SIG-M5 (cell line): ENCODE measurements at places on chromosomes 11 and 22.

DNA sequence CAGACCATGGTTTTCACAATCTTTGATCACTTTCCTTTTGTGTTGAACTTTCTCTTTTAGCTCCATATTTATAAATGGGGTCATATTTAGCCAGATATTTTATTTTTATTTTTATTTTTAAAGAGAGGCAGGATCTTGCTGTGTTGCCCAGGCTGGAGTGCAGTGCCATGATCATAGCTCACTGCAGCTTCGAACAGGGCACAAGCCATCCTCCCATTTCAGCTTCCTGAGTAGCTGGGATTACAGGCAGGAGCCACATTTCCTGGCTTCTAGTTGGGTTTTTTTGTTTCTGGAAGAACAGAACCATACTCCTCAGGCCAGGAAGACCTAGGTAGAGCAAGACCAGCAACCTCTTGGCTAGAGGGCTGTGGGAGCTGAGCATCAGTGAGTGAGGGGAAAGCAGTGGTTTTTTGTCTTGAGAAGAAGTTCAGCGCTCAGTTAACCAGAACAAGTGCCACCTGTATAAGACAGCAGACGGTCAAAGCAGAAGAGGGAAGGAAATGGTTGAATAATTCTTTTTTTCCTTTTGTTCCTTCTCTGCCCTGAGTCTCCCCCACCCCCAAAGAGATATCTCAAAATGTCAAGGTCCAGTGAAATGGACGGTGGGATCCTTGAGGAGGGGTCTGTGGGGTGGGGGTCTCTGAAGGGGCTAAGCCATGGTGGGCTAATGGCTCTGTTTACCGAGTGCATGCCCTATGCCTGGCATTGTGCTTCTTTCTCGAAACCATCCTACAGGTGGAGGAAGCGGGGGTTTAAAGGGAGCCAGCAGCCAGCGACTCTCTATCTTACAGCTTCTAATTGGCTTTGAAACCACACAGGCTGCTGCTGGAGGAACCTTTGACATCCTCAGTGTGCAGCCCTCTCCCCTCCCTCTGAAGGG is 63.0 kb downstream of the PTPRJ start:
- DNase-seq = no peak

DNA sequence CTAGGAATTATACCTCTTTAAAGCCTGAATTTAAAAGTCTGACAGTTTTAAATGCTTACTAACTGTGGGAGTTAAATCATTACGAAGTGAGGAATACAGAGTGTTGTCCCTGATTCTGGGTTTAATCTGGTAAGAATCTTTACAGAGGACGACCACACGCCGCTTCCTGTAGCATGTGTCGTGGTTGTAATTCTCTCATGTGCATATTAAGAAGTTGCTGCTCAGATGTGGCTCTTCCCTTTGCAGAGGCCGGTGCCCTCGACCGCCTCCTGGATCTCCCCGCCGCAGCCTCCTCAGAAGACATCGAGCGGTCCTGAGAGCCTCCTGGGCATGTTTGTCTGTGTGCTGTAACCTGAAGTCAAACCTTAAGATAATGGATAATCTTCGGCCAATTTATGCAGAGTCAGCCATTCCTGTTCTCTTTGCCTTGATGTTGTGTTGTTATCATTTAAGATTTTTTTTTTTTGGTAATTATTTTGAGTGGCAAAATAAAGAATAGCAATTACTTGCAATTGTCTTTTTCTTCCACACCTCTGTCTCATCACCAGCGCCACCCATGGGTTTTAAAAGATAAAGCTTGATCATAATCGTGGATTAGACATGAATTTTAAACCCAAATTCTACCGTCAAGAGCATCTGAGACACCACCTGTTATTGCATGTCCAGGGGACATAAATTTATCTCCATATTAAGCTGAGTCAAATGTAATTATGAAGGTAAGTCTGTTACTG is 6.5 kb downstream of the GAL start:
- DNase-seq = no peak

DNA sequence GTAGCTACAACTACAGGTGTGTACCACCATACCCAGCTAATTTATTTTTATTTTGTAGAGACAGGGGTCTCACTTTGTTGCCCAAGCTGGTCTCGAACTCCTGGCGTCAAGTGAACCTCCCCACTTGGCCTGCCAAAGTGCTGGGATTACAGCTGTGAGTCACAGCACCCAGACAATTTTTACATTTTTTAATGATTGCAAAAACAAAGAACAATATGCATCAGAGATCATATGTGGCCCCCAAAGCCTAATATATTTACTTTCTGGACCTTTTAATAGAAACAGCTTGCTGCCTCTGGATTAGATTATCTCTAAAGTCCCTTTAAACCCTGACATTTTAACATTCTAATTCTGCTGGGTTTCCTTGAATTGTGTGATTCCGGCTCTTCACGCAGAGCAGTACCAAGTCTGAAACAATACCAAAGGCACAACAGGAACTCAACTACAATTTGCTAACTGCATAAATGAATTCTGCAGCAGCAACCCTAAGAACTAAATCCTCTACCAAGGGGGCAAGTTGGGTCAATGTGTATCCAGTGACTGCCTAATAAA is 25.0 kb downstream of the RAB30 start:
- no peak for DNase-seq

- DNase-seq = no peak
Measured at GRCh38 chr22:39534092-39534506, 1.6 kb upstream of the RPS19BP1 start.

- DNase-seq = no peak
Measured at GRCh38 chr11:19474954-19475721, 234.4 kb upstream of the E2F8 start.

- no peak for DNase-seq
Measured at GRCh38 chr22:46010951-46011626, 34.1 kb upstream of the WNT7B start.

DNA sequence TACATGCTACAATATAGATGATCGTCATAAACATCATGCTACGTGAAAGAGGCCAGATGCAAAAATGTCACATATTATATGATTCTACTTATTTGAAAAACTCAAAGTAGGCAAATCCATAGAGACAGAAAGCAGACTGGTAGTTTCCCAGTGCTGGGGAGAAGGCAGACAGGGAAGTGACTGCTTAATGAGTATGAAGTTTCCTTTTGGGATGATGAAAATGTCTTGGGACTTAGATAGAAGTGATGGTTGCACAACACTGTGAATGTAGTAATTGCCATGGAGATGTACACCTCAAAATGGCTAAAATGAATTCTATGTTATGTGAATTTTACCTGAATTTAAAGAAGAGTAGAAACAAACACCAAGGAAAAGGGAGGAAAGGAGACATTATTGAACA is 45.2 kb upstream of the EHF start:
- no peak for DNase-seq

GRCh38 chr11:105027678-105028077 is 4.7 kb upstream of the CASP5 start:
- no peak for DNase-seq

GRCh38 chr11:78510597-78510996 is 64.1 kb downstream of the NARS2 start:
- DNase-seq = no peak

- no peak for DNase-seq
Measured at GRCh38 chr11:7016011-7016410, 4.1 kb downstream of the ZNF214 start.

DNA sequence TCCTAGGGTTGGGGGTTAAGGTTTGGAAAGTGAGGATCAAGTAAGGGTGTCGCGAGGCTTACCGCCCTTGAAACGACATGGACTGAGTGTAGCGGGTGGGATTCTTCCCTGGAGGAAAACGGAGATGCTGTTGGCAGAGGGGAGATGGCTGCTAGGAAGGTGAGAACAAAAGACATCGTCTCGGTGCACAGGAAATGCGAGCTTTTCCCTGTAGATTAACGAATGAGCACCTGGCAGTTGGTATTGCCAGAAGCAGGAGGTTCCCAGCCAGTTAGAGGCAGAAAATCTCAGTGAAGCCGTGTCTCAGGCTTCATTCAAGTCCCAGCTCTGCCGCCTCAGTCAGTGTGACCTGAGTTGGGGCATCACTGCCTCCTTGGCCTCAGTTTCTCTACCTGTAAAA is 1.4 kb upstream of the LHFPL7 start:
- no peak for DNase-seq

DNA sequence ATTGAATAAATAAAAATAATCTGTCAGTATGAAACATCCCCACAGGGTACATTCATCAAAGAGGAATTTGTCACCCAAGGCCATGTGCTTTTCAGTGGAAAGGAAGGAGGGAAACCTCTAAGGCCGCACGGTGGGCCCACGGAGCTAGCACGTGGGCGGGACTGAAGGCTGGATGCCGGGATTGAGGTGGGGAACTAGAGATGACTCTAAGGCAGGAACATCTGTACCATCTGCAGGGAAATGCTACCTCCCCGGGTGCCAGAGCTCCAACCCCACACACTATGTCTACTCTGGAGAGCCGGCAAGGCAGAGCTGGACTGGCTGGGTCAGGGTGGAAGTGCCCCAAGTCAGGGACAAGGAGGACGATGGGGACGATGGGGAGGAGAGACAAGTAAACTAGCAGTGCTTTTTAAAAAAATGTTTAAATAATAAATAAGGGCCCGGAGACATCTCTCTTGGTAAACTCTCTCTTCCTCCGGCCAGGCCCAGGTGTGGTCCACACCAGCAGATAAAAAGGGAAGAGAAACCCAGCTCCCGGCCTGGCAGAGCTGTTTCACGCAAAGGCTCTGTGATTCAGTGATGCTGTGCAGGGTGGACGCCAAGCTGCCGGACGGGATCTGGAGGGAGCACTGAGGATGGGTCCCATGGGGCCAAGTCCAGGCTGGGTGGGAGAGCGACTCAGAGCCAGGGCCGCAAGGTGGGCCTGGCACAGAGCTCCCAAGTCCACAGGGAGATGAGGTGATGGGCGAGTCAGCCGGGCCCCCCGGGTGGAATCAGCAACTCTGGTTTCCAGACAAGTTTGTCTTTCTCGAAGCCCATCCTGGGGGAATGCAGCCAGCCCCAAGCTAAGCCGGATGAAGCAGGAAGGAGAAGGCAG is 5.8 kb downstream of the LIF start:
- no peak for DNase-seq

- DNase-seq = no peak
Measured at GRCh38 chr11:127873478-127873877, 713.9 kb downstream of the ETS1 start.

GRCh38 chr11:70431611-70432010 is 33.3 kb downstream of the CTTN start:
- DNase-seq = no peak
